ENCODE measurements at places on chromosomes 4 and X. TPM values are rescaled to one million over a fixed set of nuclear protein-coding genes. Genes with fewer than 3 reads are reported as not detected.

The SATL1 gene
- not detected for total RNA-seq

The TLR6 gene
- 2.2 TPM for total RNA-seq

The POU3F4 gene
- total RNA-seq, result not detected

The MAGEA10 gene
- not detected for total RNA-seq

The MAPK10 gene
- not detected for total RNA-seq

The DCUN1D4 gene
- 43.5 TPM for total RNA-seq

The TBC1D19 gene
- 49.4 TPM for total RNA-seq

The NDUFB11 gene
- 137 TPM for total RNA-seq

DNA sequence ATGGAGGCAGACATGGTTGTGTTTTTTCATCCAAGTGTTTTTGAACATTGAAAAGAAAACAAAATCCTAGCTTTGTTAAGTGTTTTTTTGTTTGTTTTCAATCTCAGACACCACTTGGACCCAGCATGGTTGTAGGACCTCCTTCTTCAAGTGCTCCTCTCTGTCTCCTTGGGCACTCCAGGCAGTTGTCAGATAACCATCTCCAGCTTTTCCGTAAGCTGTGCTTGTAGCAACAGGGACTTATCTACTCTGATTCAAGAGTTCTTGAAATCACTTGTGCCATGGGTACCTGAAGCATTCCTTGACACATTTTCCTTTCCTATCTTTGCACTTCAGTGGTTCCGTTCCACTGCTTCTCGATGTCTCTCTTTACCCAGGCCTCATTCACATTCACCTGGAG is 334.9 kb upstream of the DDX53 start:
- DNase-seq, result no peak

- DNase-seq, result no peak
Observed at GRCh38 chr4:14293582-14293981, 666.1 kb upstream of the BOD1L1 start.

- DNase-seq, result peak; percentile 13
Observed at GRCh38 chrX:24282381-24283126, 31.3 kb downstream of the SUPT20HL2 start.

DNA sequence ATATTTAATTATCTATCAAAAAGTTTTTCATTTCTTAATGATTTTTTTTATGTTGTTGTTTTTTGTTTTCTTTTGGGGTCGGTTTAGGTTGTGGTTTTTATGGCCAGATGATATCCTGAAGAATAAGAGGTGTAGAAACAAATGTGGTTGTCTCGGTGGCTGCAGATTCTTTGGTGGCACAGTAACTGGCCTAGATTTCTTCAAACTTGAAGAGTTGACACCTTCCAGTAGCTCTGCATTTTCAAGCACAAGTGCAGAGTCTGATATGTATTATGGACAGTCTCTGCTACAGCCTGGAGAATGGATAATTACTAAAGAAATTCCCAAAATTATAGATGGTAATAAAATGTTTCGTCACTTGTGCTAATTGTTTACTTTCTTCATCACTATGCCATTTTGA is 82.6 kb downstream of the BLTP1 start:
- DNase-seq, result no peak

DNA sequence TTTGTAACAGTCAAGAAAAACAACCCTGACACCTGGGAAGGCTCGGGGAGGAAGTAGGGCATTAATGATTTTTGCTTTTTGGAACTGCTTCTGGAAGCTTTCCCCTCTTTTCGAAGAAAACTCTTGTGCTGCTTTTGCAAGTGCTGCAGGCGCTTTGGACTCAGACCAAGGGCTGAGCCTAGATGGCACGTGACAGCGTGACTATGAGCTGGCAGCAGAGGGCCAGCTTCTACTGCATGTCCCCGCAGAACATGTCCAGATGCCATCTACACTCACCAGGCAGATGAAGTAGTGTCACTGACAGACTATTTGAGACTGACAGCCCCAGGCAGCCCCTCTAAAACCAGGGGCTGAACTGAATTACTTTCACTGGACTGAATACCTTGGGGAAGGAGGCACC is 6.2 kb downstream of the NR0B1 start:
- DNase-seq, result peak; percentile 10

- DNase-seq, result no peak
Observed at GRCh38 chr4:15378493-15378892, 49.3 kb upstream of the C1QTNF7 start.

DNA sequence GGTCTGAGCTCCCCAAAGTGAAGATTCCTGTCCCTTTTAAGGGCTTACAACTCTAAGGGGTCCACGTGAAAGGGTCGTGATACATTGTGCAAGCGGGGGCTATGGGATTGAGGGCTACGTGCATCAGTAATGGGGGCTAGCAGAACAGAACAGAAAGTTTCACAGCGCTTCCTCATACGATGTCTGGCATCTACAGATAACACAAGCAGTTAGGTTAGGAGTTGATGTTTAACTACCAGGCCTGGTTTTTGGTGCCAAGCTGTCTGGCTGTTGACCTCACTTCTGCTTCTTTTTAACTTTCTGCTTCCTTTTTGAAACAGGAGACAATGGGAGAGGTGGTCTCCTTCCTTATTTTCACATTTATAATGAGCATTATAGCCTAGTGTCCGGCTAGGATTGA is 368.6 kb upstream of the CXorf51A start:
- no peak for DNase-seq

DNA sequence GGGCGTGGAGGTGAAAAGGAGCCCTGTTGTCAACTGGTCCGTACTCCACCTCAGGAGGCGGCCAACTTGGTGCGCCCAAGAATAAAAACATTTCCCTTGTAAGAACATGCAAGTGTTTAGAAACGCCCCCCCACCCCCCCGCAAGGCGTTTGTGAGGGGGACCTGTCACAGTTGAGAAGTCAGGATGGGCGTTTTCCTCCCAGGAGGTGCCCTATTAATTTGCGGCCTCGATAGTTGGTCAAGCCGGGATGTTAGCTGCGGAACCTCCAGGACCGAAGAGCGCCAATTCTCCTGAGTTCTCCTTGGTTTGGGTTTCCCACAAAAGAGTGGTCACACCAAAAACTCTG is 651 bp upstream of the SAP30 start:
- no peak for DNase-seq

GRCh38 chrX:53196678-53197077 is 28.3 kb downstream of the KDM5C start:
- DNase-seq, result no peak

- peak; percentile 69 for DNase-seq
Observed at GRCh38 chr4:72418458-72418857, 150.6 kb downstream of the ADAMTS3 start.

DNA sequence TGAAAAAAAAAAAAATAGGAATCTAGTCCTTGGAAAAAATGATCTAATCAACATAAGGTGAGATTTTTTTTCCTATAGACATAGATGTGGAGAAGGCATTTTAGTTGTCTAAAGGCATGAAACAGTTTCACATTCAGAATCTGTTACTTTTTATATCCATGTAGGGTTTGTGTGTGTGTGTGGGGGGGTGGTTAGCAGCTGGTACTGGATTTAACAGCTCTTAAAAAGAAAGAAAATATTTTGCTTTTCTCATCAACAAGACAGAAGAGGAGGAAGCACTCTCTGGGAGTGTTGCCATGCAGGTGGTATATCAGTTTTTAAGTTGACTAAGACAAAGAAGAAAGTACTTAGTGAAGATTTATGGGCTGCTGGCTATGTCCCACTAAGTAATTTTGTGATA is 122.3 kb downstream of the VCX3B start:
- no peak for DNase-seq

GRCh38 chr4:24793219-24794005 is 2.0 kb upstream of the SOD3 start:
- DNase-seq, result no peak

- no peak for DNase-seq
Observed at GRCh38 chr4:100177855-100178254, 12.4 kb downstream of the DDIT4L start.

DNA sequence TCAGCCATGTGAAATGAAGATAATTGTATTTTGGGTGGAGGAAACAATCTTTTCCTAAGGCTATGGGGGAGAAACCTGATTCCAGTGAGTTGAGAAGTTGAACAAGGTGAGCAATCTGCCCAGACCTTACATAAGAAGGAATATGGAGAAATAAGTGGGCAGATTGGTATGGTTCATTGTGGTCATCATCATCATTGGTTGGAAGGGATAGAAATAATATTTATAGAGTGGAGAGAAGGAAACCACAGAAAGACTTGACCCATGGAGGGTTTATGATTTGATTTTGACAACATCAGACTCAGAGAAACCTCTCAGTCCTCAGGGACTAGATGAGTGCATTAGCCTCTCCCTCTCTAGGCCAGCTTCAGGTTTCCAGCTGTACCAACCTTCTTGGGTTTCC is 177.9 kb upstream of the NEIL3 start:
- DNase-seq, result no peak

DNA sequence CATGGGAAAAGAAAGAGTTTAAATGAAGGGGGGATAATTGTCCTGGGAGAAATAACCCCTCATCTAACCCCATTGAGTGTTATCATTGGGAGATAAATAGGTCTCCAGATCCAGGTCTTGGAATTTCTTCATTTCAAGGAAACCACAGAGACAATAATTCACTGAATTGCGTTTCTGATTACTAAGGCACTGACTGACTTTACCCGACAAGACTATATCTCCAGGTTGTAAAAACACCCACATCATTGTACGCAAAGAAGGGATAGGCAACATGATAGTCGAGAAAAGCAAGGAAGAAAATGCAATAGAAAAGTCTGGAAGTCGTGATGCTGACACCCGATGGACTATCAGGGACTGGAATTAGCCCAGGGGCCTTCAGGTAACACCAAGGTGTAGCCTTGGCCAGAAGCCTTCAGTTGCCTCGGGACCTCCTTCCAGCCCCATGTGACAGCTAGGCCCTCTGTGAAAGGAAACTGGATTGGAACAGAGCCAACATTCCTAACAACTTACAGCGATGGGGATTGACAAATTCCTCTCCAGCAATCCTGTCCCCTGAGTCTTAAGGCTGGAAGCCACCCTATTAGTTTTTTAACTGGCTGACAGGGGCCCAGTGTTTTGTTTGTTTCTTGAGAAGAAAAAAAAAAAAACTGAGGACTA is 46.5 kb upstream of the RAB9B start:
- DNase-seq, result peak; percentile 62

DNA sequence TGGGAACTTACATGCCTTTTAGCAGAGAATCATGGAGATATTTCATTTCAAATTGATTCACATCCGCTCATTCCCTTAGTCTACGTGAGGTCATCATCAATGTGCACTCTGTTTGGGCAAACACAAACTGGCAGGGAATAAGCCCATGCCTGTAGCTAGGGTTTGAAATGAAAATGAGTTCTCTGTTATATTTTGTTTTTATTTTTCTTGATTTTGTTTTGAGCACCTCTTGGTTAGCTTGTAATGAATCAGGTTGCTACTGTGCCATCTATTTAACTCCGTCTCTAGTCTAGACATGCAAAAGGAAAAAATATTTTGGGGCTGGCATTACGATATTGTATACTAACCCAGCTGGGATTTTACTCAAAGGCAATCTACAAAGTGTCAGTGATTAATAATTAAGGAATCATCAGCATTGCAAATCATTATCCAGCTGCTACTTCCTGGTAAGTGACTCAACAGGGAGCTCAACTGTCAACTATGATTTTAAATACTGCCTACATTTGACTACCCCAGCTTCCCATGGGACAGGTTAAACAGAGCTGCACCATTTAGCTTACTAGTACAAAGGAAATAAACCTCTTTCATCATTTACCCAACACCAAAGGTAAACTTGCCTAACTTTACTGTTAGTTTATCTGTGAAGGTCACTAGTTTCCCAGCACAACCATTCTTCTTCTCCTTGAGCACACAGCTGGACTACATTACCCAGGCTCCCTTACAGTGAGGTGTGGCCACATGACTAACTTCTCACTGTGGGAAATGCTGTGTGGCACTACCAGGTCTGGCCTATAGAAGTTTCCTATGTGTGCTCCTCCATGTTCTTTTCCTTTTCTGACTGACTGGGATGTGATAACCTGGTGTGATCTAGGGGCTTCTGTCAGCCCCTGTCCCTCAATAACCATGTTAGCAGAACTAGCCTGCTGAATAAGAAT is 21.2 kb upstream of the TRPC5OS start:
- DNase-seq, result no peak

GRCh38 chr4:24764345-24764744 is 31.0 kb upstream of the SOD3 start:
- no peak for DNase-seq

DNA sequence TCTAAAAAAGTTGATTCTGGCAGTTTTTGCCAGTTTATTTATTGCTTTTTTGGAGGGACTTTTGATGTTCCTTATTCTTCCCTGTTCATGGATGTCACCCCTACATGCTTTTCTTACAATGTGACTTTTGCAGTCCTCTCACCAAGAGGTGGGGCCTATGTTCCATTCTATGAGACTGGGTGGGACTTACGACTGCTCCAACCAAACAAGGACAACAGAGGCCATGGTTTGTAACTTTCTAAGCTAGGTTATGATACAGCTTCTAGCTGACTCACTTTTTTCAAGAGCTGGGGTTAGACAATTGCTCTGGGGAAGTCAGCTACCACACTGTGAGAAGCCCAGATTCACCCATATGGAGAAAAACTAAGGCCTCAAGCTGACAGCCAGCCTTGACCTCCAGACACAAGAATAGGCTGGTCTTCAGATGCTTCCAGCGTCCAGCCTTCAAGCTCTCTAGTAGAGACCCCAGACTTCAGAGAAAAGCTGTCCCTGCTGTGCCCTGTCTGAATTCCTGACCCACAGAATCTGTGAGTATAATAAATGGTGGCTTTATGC is 39.5 kb downstream of the ENOPH1 start:
- DNase-seq, result peak; percentile 3

DNA sequence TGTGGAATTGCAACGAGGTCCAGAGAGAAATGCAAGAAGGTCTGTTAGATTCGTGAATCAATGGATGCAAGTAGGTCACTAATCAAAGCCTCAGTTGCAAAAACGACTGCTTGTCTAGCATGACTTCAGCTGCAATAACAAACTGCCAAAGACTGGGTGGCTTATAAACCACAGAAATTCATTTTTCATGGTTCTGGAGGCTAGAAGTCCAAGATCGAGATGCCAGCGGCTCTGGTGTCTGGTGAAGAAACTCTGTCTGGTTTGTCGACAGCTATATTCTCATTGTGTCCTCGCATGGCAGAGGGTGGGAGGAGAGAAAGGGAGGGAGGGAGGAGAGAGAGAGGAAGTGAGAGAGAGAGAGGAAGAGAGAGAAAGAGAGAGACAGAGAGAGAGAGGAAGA is 114.7 kb downstream of the MXRA5 start:
- DNase-seq, result no peak

GRCh38 chrX:45986081-45986480 is 559.1 kb downstream of the ZNF674 start:
- no peak for DNase-seq

DNA sequence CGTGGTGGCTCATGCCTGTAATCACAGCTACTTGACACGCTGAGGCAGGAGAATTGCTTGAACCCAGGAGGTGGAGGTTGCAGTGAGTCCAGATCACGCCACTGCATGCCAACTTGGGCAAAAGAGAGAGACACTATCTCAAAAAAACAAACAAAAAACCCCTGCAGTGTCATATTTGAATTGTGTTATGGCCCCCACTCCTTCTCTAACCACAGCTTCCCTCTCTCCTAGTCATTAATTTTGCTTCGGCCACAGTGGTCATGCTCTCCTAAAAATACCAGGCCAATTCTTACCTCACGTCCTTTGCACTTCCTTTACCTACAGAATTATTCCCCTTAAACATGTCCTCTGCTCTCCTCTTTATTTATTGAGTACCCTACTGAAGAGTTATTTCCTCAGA is 206.1 kb downstream of the PPP3CA start:
- no peak for DNase-seq

- DNase-seq, result no peak
Observed at GRCh38 chr4:156545003-156545785, 426.4 kb downstream of the PDGFC start.

GRCh38 chr4:128471576-128471975 is 184.0 kb upstream of the PGRMC2 start:
- DNase-seq, result no peak

Measured in Daoy (cell line).